Activated CD4-positive, alpha-beta memory T cell treated with anti-CD3 and anti-CD28 coated beads for 36 hours (primary cell): ENCODE measurements at places on chromosomes 7 and 10. TPM values are rescaled to one million over a fixed set of nuclear protein-coding genes. Genes with fewer than 3 reads are reported as not detected.

- peaks cover 2% of the 10 kb centered on the region for H3K4me1 ChIP-seq
- no peak for DNase-seq
- H3K27ac ChIP-seq, result no peak overlapping the region
Observed at GRCh38 chr7:155972651-155973390, 160.6 kb upstream of the SHH start.

Gene IRF5
- 21.7 TPM for total RNA-seq

DNA sequence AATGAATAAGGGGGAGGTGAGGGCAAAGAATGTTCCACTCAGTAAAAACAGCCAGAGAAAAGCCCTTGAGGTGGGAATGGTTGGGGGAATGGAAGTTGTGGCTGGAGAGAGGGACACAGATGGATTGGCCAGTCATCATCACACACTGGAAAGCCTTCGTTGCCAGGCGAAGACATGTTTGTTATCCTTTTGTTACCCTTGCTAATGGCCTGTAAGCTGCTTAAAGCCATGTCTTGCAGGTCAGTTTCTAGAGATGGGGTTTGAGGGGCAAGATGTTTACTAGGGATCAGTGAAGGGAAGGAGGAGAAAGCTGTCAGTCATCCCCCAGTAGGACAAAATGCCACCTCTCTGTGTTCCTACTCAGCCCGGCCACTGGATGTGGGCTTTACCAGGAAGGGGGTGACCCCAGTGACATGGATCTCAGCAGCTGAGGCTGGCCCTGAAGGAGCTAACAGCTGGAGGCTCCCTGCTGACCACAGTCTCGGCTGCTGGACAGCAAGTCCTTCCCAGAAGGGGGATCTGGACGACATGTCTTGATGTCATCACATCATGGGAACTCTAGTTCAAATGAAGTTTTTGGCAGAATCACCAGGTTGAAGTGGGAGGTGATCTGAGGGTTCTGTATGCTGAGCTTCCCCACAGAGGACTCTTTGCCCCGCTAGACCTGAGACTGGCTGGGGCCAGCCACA, 66.2 kb downstream of the TBXAS1 start:
- no peaks in the 10 kb centered on the region for H3K4me1 ChIP-seq
- DNase-seq, result no peak
- no peaks in the 10 kb centered on the region for H3K27me3 ChIP-seq

DNA sequence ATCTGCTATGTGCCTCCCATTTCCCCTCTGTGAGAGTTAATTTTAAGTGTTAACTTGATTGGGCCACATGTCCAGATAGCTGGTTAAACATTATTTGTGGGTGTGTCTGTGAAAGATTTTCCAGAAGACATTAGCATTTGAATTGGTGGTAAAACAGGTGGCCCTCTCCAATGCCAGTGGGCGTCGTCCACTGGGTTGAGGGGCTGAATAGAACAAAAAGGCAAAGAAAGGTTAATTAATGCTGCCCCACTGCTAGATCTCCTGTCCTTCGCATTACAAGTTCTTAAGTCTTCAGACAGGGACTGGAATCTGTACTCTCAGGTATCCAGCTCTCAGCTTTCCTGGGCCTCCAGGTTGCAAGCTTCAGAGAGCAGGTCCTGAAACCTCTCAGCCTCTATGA, 1160.9 kb upstream of the LRRN3 start:
- DNase-seq, result no peak
- no peak overlapping the region for H3K4me3 ChIP-seq
- H3K36me3 ChIP-seq, result no peaks in the 10 kb centered on the region
- H3K27me3 ChIP-seq, result no peaks in the 10 kb centered on the region
- H3K27ac ChIP-seq, result no peak overlapping the region

Gene ZPBP
- not detected for total RNA-seq

Gene AGBL3
- total RNA-seq, result 3.3 TPM

- H3K36me3 ChIP-seq, result no peaks in the 10 kb centered on the region
- no peaks in the 10 kb centered on the region for H3K27me3 ChIP-seq
- H3K4me3 ChIP-seq, result no peak overlapping the region
- no peak overlapping the region for H3K27ac ChIP-seq
Observed at GRCh38 chr10:4213441-4213840, 428.4 kb upstream of the KLF6 start.

Gene STN1
- 57.0 TPM for total RNA-seq

Gene GALNT17
- not detected for total RNA-seq

DNA sequence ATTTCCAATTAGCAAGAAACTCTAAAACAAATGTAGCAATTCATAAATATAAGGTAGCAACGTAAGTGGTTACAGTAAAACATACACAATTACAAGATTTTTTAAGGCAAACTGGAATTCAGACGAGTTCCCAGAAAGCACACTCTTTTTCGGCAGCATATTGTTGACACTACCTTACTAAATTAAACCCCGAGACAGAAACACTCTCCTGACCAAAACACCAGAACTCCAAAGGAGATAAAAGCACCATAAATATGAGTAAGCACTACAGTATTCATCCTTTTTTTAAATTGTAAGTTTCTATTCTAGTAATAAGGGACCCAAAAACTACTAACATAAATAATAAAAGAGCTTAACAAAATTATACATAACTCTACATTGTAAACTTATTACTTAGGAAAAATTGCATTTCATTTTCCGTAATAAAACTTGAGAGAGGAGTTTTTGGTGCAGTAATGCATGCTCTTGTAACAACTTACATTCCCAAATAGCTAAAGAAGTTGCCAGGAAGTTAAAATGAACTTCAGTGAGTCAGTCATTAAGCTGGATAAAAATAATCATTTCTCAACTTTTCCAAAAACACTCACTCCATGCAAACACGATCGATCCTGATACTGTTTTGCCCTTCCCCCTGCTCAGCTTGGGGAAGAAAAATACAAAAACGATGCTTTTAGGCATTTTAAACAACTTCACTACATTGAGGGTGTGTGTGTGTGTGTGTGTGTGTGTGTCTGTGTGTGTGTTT, 2.0 kb downstream of the PIP4K2A start:
- H3K4me3 ChIP-seq, result peak overlapping the region; percentile 89
- no peaks in the 10 kb centered on the region for H3K27me3 ChIP-seq
- H3K4me1 ChIP-seq, result peaks cover 51% of the 10 kb centered on the region
- DNase-seq, result no peak

DNA sequence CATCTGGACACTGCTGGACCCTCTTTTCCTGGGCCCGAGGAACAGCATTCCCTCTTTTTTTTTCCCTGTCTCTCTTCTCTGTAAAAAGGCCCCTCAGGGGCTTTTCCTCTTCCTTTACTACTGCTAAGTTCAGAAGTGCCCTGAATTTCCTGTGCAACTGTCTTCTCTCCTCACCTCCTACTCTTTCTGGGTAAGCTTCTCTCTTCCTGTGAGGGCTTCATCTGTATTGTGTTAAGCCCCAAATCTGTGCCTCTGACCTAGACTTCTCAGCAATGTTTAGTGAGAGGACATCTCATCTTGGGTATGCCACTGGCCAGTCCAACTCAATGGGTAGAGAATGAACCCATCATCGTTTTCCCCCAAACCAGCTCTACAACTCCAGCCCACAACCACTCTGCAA, 174.2 kb downstream of the PTEN start:
- no peak overlapping the region for H3K27ac ChIP-seq
- H3K4me1 ChIP-seq, result peaks cover 12% of the 10 kb centered on the region
- H3K36me3 ChIP-seq, result no peaks in the 10 kb centered on the region
- no peak for DNase-seq

- no peak overlapping the region for H3K4me3 ChIP-seq
- H3K27me3 ChIP-seq, result no peaks in the 10 kb centered on the region
- no peaks in the 10 kb centered on the region for H3K4me1 ChIP-seq
- no peak for DNase-seq
Observed at GRCh38 chr10:101646364-101646763, 48.6 kb downstream of the FBXW4 start.

GRCh38 chr10:33245343-33245742, 89.1 kb downstream of the NRP1 start:
- no peak overlapping the region for H3K27ac ChIP-seq
- no peak overlapping the region for H3K4me3 ChIP-seq
- no peak for DNase-seq
- no peaks in the 10 kb centered on the region for H3K36me3 ChIP-seq

DNA sequence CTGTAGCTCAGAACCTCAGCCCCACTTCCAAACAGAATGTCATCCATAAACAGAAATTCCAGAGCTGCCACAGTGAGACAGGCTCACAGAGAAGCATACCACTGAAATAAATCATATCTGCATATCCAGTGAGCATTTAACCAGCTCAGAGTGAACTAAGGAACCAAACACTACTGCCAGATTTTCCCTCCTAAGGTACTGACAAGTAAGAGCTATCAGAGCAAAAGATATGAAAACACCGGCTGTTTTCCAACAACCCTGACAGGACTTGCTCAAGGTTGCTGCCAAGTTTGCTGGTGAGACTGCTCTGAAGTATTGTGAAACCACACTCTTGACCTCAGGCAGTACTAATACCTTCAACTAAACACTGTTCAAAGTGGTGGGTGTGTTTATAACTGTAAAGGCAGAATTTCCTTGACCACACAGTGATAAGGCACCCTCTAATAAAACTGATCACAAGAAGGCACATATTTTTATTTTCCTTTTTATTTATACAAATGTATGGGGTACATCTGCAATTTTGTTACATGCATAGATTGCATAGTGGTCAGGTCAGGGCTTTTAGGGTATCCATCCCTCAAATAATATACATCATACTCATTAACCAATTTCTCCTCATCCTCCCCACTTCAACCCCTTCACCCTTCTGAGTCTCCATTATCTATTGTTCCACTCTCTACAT, 18.3 kb downstream of the SGMS1 start:
- no peaks in the 10 kb centered on the region for H3K27me3 ChIP-seq
- no peak overlapping the region for H3K27ac ChIP-seq
- no peaks in the 10 kb centered on the region for H3K36me3 ChIP-seq
- no peak overlapping the region for H3K4me3 ChIP-seq
- no peak for DNase-seq

GRCh38 chr7:64839910-64840309, 45.7 kb downstream of the ZNF138 start:
- no peak overlapping the region for H3K27ac ChIP-seq
- H3K36me3 ChIP-seq, result peaks cover 9% of the 10 kb centered on the region
- H3K4me3 ChIP-seq, result no peak overlapping the region

Gene TES
- total RNA-seq, result 90.6 TPM

DNA sequence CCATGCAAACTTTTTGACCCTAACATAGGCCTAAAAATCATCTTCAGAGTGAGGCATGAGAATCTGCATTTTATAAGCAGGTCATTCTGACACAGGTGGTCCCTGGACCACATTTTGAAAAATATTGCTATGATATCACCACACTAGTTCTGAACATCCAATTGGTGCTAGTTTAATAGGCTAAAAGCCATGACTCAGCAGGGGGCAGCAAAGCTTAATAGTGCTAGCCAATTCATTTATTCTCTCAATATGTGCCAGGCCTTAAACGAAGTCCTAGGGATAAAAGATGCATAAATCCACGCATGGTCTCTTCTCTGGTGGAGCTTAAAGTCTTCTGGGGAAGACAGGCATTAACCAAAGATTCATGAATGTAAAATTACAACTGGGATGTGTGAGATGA, 10.2 kb upstream of the SLC25A28 start:
- H3K27me3 ChIP-seq, result peaks cover 23% of the 10 kb centered on the region
- peaks cover 4% of the 10 kb centered on the region for H3K4me1 ChIP-seq
- H3K36me3 ChIP-seq, result no peaks in the 10 kb centered on the region
- H3K27ac ChIP-seq, result no peak overlapping the region
- DNase-seq, result no peak

- H3K27ac ChIP-seq, result no peak overlapping the region
- DNase-seq, result no peak
- no peak overlapping the region for H3K4me3 ChIP-seq
- no peaks in the 10 kb centered on the region for H3K4me1 ChIP-seq
- peaks cover 24% of the 10 kb centered on the region for H3K36me3 ChIP-seq
Observed at GRCh38 chr10:43479275-43479674, 42.4 kb downstream of the ZNF487 start.

GRCh38 chr10:97948822-97949221, 81.6 kb downstream of the CRTAC1 start:
- no peaks in the 10 kb centered on the region for H3K4me1 ChIP-seq
- H3K36me3 ChIP-seq, result no peaks in the 10 kb centered on the region
- H3K27ac ChIP-seq, result no peak overlapping the region
- H3K4me3 ChIP-seq, result no peak overlapping the region
- H3K27me3 ChIP-seq, result peaks cover 26% of the 10 kb centered on the region

DNA sequence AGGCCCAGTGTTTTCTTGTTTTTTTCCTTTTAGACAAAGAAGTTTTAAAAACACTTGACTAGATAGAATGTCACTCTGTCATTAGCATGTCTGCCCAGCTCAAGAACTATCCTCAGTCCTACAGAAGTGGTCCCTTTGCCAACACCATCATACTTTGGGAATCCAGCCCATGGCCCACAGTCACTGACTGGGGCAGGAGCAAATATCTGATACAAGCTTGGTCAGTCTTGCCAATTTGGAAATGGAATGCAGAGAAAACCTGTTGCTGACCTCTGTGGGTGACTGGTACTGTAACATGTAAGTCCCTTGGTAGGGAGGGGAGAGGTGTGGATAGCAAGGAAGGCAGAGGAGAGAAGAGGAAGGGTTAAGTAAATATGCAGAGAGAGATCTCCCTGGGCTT, 47.8 kb downstream of the IPMK start:
- DNase-seq, result no peak
- no peaks in the 10 kb centered on the region for H3K27me3 ChIP-seq
- H3K36me3 ChIP-seq, result peaks cover 24% of the 10 kb centered on the region
- no peak overlapping the region for H3K27ac ChIP-seq
- H3K4me1 ChIP-seq, result no peaks in the 10 kb centered on the region
- H3K4me3 ChIP-seq, result no peak overlapping the region

- no peaks in the 10 kb centered on the region for H3K4me1 ChIP-seq
- H3K27ac ChIP-seq, result no peak overlapping the region
- no peaks in the 10 kb centered on the region for H3K27me3 ChIP-seq
- H3K36me3 ChIP-seq, result no peaks in the 10 kb centered on the region
Observed at GRCh38 chr10:66629996-66630395, 295.8 kb upstream of the LRRTM3 start.

Gene MAT1A
- not detected for total RNA-seq
